ENCODE measurements at places on chromosomes 4 and X. TPM values are rescaled to one million over a fixed set of nuclear protein-coding genes. Genes with fewer than 3 reads are reported as not detected.

The PHOX2B gene
- not detected for polyA plus RNA-seq

The SCFD2 gene
- 21.4 TPM for polyA plus RNA-seq

The KIAA1210 gene
- polyA plus RNA-seq: not detected

The KLF8 gene
- polyA plus RNA-seq: 4.4 TPM

GRCh38 chr4:148226341-148226740, 215.9 kb downstream of the NR3C2 start:
- DNase-seq: no peak

DNA sequence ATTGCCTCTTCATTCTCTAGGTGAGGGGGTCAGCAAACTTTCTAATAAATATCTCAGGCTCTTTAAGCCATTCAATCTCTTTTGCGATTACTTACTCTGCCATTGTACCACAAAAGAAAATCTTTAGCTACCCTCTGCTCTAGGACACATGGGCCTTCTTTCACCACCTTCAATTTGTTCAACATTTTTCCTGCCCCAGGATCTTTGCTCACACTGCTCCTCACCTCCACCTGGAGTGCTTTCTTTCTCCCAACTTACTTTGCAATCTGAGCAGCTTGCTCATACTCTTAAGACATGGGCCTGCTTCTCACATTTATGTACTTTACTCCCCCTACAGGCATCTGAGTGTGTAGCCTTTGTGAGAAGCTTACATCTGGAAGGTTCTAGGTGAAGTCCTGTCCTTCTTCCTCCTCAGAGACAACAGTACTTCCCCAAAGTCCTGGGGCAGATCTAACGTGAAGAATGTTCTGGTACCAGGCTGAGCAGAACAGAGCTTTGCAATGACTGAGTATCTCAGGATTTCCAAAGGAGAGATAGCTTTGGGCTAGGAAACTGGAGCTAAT, 55.0 kb upstream of the PRDM5 start:
- no peak for DNase-seq

GRCh38 chr4:41934514-41934900, 722 bp upstream of the TMEM33 start:
- DNase-seq: no peak

DNA sequence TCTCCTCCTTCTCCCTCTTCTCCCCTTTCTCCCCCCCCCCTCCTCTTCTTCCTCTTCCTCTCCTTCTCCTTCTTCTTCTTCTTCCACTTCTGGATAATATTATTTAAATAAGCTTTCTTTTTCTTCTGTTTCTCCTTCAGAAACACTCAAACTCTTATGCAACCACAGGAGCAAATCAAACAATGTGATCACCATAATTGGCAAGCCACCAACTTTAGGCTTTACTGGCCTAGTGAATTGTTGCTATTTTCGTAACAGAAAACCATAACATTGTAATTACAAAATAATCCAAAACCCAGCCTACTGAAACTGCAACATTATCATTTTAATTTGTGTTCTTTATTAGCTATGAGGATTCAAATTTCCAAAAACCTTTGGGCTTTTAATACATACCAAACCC, 14.3 kb downstream of the DCAF8L1 start:
- DNase-seq: no peak
